ENCODE measurements at places on chromosomes 1 and 21.

DNA sequence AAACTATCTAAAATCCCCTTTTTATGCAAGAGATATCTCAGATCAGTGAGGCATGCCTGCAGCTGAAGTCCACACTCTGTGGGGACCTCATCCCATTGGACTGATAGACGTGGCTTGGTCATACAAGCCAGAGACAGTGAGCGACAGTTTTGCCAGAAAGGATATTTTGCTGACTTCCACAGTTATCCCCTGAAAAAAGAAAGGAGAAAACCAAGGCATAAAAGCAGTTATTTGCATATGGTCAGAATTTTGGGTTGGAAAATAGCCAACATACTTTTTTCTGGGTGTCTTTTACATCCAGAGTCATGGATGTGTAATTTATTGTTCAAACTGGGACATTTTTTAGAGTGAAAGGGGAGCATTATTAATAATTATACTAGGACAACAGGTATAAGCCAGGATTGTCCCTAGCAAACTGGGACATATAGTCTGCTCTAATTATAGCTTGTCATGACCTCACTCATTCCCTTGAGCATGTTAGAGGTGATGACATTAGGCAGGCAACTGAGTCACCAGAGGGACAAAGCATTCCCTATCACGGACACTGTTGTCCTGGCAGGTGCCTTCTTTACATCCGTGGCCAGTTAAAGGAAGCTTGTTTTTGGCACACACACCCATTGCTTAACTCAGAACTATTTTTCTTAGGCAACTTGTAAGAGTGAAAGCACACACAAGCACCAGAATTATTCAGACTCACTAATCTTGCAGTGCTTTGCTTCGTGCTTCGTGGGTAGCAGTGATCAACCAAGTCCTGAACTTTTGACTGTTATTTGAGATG is 65.5 kb downstream of the PRRX1 start:
- no peak for DNase-seq

DNA sequence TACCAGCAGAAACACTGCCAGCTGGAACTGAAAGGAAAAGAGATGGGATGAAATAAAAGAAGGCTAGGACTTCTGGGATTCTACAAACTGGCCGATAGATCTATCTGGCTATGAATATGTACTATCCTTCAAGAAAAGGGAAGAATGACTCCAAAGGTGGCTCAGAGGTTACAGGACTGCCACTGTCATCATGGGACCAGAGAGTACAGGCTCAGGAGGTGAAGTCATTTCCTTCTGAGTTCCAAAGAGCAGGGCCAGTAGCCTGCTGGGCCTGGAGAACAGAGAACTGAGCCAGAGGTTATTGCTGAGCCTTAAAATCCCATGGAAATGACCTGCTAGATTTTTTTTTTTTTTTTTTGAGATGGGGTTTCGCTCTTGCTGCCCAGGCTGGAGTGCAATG is 27.6 kb downstream of the ZNF496 start:
- DNase-seq: no peak

- DNase-seq: no peak
Measured at GRCh38 chr21:26095131-26095530, 75.4 kb downstream of the APP start.

DNA sequence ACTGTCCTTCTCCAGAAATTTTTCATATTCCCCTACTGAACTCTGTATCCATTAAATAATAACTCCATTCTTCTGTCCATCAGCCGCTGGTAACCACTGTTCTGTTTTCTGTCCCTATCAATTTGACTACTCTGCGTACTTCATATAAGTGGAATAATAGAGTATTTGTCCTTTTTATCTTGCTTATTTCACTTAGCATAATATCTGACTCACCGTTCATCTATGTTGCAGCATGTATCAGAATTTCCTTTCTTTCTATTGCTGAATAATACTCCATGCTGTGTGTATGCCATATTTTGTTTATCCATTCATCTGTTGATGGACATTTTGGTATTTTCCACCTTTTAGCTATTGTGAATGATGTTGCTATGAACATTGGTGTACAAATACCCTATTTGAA is 71.9 kb downstream of the CEP350 start:
- no peak for DNase-seq

All from activated naive CD8-positive, alpha-beta T cell treated with anti-CD3 and anti-CD28 coated beads, Interleukin-2, amount 50 U/mL, for 16 hours (primary cell).